HCEC 1CT (cell line): ENCODE measurements at places on chromosomes 7 and 10.

GRCh38 chr7:102993718-102994029 is 80.9 kb downstream of the LRRC17 start:
- no peak for DNase-seq

DNA sequence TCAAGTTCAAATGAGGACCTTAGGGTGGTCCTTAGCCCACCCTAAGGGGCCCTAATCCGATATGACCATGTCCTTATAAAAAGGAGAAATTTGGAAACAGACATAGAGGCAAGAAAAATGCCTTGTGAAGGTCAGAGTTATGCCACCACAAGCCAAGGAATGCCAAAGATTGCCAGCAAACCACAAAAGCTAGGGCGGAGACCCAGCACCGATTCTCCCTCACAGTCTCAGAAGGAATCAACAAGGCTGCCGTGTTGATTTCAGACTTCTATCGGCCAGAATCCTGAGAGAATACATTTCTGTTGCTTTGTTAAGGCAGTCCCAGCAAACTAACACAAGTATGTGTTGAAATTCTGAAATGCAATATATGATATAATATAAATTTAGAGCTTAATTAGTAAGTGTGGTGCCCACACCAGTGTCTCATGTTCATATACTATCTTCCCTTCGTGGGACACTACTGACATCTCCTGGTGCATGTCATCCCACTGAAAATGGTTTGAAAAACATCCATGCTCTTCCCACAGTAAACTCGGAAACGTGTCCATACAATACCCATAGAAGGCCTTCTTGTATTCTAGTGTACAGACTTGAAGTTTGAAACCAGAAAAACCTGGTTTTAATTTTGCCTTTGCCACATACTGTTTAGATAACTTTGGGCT is 349.0 kb downstream of the TNS3 start:
- no peak for DNase-seq

DNA sequence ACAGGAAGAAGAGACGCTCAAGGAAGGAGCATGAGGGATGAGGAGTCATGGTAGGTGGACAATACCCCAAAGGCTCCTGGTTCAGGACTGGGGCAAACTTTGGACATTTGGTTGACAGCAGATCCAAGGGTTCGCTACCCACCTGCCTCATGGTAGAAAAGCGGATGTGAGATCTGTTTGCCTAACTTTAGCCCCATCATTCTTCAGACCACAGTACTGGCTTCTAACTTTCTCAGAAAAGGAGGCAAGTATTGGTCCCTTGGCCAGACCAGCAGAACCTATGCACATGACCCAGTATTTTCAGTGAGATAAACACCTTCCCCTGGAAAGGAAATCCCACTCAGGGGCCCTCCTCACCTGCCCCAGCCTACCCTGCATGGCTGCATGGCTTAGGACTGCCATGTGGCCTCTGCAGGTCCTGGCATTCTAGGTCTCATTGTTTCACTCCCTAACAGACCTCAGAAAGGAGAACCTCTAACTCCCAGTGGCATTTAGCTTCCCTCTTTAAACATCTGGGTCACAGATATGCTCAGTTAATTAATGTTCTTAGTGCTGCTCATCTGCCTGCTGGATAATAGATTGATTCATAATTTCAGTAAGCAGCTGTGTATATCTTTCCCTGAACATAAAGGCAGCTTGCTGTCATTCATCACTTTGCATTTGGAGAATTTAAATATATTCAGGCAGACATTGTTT is 574.1 kb downstream of the GALNT17 start:
- no peak for DNase-seq

DNA sequence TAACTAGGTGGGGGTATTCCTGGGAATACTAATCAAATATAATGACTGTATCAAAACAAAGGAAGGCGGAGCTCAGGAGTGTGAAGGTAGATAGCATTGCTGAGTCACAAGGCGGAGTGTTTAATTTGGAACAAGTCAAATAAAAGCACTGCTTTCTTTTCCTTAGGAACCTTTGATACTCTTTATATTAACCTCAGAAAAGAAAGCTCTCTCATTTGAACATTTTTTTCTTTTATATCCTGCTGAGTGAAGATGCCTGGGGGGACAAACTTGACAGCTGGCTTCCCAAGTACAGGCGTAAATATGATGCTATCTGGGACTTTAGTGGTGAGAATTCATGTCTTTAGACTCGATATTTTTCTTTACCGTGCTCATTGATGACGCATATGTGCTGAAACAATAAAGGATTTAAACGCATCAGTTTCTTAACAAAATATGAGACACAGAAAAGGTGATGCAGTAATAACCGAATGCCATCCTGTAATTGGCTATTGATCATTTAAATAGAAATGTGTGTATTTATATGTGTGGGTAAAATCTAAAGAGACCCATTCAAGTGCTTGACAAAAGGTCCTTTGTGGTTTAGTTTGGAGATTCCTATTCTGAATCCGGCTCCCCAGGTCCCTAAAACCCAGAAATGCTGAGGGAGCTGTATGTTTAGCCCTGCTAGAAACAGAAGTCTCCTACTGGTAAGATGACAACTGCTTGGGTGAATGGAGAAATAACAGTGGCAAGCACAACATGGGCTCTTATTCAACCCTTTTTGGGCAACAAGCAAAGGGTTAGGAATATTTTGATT is 102.7 kb downstream of the PRTFDC1 start:
- DNase-seq = no peak

GRCh38 chr7:131633342-131633843 is 77.0 kb upstream of the PODXL start:
- peak; percentile 79 for DNase-seq

DNA sequence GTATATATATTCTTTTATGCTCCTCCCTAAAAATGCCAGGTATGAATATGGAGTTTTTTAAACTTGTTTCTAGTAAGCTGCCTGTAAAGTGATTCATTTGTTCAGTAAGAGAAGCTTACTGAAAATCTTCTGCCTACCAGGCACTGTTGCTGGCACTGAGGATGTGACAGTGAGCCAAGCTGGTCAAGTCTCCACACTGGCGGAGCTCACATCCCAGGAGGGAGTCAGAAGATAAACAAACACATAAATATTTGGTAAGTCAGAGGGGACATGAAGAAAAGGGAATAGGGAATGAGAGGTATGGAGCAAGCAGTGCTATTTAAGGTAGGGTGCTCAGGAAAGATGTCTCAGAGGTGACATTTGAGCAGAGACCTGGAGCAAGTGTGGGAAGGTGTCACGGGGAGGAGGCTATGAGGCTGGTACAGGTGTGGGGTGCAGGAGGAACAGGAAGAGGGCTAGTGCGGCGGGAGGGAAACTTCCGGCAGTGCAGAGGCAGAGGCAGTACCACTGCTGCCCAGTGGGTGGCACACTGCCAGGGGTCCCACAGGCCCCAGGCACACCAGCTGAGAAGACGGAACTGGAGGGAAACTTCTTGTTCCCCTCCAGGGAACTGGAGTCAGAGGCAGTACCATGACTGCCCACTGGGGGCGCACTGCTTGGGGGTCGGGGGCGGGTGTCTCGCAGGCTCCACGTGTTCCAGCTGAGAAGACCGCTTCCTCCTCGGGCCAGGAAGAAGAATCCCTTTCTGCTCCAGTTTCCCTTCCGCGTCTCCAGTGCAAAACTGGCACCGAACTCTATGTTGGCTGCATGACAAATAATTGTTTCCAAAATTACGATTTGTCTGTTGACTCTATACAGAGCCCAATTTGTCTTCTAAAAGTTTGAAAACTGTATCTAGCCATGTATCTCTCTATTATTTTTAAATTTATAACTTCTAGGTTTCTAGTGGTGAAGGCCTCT is 161.0 kb downstream of the TEX36 start:
- no peak for DNase-seq

DNA sequence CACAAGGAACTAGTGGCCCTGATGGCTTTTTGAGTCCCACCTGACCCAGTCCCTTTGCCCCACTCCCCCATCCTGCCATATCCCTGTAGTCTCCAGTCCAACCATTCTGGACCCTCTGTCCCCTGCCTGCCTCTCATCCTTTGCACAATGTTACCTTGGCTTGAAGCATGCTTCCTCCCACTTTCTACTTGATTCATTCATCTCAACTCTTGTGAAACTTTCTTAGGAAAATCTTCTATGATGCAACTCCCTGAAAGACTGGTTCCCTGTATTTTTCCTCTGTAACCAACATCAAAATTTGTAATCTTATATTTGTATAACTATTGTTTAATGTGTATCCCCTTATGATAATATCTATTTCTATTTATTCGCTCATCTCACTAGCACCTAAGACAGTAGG is 151.5 kb downstream of the LRRTM3 start:
- DNase-seq = no peak

DNA sequence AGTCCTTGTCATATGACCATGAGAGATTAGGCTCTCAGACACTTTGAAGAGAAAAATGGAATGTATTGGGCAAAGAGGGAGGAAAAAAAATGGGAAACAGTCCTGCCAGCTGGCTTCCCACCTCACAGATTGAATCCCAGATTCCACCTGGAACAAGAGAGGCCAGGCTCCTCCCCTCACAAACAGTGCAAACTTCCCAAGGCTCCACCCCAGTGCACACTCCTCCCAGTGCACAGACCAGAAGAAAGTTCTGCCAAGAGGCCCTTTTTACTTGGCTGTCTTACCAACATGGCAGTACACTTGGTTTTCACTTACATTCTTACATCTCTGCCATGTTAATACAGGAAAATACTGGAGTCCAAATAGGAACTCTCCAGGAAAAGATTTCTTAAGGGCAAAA is 202.3 kb downstream of the AHR start:
- no peak for DNase-seq

- no peak for DNase-seq
Observed at GRCh38 chr7:48004638-48005037, 24.3 kb downstream of the SUN3 start.

GRCh38 chr7:43204081-43204480 is 91.6 kb downstream of the HECW1 start:
- DNase-seq = peak; percentile 64

GRCh38 chr7:96996111-96996957 is 9.0 kb upstream of the DLX6 start:
- no peak for DNase-seq

- DNase-seq = peak; percentile 14
Observed at GRCh38 chr7:39510864-39511354, 55.3 kb upstream of the YAE1 start.

DNA sequence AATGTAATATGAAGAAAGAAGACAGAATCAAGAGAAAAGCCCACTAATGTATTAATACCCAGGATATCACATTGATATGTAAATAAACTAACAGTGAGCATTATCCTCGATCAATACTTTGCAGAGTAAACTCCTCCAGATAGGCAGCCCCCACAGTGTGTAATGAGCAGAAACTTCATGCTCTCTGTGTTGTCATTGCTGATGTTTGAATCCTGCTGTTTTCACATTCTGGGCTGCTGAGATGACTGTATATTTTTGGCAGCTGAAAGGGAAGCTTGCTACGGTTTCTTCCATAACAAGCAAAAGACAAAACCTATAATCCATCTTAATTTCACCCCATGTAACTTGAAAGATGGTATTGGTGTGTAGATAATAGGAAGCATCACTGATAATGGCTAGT is 15.3 kb upstream of the THSD7A start:
- DNase-seq = peak; percentile 10

DNA sequence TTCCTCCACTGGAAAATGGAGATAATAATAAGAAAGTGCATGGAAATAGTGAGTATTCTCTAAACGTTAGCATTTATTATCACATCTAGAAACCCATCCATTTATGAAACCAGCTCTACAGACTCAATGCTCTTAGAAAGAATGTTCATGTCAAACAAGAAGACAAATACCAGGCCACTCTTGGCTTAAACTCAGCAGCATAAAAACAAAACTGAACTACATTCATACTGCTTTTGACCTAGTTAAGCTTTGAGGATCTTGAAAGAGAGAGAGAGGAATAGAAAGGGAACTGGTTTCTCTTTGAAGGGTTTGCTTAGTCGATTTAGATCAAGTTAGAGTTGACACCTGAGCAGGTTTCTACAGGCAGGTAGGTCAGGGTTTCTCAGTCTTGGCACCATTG is 332.9 kb upstream of the PRKCQ start:
- DNase-seq = no peak

GRCh38 chr7:128827971-128828711 is 2.1 kb upstream of the FLNC start:
- DNase-seq = peak; percentile 80

DNA sequence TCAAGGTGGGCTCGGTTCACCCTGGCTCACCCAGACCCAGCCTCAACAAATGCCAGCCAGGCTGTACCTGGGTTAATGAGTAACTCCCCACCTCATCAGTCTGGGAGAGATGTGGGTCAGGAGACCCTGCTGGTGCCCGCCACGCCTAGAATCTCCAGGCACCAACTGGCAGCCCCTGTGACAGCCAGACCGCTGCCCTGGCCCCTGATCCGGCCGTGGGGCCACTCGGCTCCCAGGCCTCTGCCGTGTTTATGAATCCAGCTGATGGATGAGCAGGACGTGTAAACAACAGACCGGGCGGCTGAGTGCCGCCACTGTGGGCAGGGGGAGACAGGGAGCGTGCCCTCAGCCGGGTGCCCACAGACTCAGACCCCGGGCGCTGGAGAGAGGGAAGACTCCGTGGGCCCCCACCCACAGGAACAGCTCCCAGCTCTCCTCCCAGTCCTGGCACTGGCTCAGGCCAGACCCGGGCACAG is 34.0 kb upstream of the PDGFA start:
- no peak for DNase-seq

DNA sequence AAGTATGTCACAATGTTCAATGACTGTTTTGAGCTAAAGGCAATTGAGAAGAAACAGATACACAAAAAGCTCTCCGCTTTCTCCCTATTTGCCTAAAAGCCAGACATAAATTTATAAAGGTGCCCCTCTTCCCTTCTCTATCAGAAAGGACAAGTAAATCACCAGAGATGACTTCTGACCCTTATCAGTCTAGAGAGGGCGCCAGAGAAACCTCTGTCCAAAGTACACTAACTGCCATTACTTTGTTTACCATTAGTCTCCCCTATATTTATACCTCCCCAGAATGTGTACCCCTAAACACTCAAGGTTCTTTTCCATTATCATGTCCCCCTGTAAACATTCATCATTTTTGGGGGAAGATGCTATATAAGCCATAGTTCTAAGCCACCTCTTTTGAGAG is 49.3 kb downstream of the TPK1 start:
- DNase-seq = peak; percentile 9

DNA sequence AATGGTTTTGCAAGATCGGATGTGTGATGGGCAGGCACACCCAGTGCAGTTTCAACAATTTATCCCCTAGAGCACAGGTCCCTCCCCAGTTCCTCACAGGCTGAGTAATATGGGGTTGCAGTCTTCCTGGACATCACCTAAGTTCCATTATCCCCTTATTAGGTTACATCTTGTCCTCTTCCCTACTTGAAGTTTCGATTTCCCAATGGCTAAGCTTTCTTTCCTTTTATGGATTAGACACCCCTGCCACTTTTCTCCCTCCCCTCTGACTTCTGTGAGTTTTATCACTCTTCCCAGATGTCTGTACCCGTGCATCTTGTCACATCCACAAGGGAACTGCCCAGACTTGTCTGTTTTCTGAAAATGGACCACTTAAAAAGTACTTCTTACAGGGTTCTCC is 2.4 kb upstream of the NIPSNAP2 start:
- peak; percentile 27 for DNase-seq

DNA sequence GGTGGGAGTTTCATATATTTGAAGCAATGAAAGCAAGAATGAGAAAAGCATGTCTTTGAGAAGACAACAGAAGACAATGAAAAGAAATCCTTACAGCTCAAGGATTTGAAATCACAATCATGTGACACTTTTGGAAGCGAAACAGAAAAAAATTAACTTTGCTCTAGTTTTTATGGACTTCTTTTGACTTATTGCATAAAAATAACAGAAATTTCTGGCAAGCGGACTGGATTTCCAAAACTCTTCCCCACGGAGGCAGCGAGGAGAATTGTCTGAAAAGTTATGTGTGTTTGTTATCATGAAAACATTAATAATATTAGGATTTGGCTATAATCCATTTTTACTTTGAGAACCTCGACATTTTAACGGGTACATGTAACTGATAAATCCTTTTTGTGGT is 223.3 kb downstream of the LRMDA start:
- DNase-seq = no peak

- peak; percentile 20 for DNase-seq
Observed at GRCh38 chr7:31192986-31193385, 140.9 kb downstream of the ADCYAP1R1 start.
